NCI-H510A treated with DMSO at 0.1 percent for 48 hours (cell line): ENCODE measurements at places on chromosomes 1 and 21.

DNA sequence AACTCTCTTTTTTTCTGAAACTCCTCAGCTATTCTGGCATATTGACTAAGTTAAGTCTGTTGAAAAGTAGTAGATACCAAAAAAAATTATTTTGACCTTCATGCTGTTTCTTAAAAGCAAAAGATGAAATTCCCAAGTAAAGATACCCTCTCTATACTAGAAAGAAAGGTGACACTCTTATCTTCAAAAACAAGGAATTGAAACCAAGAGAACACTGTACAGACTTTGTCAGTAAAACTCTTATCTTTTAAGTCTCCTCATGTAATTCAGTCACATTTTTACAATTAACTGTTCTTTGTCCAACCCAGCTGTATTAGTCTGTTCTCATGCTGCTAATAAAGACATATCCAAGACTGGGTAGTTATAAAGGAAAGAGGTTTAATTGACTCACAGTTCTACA lies 496.2 kb downstream of the LTN1 start:
- DNase-seq: no peak

DNA sequence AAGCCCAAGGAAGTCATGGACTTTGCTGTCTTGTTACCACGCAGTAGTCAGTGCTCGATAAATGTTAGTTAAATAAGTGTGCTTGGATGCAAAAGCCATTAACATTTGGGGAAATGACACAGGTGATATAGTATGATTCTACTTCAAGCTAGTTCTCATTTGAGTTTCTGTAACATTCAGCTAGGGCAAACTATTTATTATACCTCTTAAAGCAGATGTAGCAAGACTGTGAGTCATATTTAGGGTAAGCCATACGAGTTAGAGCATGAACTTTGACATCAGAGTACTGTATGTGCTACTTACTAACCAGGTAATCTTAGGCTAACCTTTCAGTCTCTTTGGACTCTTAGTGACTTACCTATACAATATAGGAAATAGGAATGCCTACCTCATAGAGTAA lies 21.0 kb downstream of the CLCA4 start:
- DNase-seq: no peak

DNA sequence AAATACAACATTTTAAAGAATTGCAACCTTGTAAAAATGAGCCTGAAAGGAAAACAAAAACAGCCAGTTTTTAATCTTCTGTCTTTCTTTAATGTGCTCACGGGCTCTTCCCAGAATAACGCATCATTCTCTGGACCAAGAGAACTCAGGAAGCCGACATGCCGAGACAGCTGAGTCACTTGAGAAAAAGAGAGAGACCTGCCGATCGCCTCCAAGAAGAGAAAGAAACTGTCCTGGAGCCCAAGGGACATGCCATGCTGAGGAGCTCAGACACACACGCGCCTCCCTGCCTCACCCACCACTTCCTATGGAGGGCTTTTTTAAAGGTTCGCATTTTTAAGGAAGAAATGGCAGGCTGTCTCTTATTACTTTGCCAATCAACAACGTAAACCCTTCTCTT lies 176.4 kb downstream of the ZNF281 start:
- no peak for DNase-seq

DNA sequence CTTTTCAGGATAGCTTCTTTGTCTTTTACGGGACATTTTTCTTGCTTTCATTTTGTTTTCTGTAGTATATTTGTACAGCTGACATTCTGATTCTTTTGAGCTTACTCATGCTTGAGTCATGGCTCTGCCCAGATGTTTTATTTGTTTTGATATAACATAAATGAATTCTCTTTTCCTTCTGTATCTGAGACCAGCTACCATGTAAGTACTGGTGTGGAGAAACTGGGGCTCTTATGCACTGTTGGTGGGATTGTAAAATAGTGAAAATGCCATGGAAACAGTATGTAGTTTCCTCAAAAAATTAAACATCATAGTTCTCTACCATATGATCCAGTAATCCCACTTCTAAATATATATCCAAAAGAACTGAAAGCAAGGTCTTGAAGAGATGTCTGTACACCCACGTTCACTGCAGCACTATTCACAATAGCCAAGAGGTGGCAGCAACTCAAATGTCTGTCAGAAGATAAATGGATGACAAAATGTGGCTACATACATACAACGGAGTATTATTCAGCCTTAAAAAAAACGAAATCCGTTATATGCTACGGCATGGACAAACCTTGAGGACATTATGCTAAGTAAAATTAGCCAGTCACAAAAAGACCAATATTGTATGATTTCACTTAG lies 61.4 kb downstream of the EIF2B3 start:
- DNase-seq: no peak

DNA sequence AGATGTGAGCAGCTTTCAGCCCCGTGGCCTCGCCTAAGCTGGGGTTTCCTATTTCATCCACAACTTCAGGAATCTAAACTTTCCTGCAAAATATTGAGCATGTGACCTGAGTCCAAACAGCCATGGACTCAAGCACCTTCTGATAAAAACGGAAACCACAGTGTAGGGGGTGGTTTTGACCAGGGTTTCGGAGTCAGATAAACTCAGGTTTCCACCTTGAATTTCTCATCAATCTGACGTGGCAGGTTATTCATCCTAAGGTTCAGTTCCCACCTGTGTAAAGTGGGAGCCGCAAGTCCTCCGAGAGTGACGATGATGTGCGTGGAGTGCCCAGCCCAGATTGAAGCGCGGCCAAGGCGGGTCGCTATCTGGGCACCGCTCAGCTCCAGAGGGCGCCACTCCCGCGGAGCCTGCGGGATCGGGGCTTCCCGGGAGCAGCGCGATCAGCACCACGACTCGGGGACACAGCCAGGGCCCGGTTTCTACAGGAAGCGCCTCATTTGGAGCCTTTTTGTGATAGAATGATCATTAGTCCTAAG lies 871 bp upstream of the ETS2 start:
- DNase-seq: peak; percentile 47

DNA sequence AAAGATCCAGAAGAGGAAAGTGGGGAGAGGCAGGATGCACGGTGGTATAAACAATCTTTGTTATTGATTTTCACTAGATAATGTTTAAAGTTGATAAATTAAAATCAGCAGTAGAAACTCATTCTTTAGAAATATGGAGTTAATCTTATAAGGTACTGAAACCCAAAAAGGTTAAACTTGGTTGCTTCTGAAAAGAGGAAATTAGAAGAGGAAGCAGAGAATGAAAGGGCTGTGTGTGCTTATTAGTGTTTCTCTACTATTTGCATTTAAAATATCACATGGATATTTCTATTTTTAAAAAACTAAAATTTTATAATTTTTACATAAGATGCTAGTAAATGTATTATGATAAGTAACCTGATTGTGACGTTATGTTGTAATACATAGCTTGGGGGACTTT lies 24.4 kb downstream of the C1orf141 start:
- no peak for DNase-seq

GRCh38 chr1:202282025-202282371 lies 59.7 kb downstream of the UBE2T start:
- no peak for DNase-seq

GRCh38 chr1:112253366-112253765 lies 142.6 kb upstream of the CTTNBP2NL start:
- no peak for DNase-seq

DNA sequence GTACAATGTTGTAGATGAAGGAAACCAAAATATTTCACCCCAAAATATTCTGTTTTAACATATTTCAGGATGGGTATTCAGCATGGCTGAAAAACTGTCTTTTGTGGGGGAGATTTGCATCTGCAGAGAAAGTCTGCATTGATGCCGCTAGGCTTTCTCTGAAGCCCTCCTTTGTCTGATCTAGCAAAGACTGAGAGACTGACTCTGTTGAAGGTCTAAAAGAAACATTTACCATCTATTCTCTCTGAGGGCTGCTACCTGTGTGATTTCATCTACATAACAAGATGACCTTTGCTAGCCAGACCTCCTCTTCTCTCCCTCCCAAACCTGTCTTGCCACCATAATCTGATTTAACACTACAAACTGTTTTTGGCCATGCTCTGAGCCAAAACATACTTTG lies 12.4 kb upstream of the MT1HL1 start:
- no peak for DNase-seq

GRCh38 chr1:41547781-41548560 lies 63.5 kb upstream of the EDN2 start:
- no peak for DNase-seq

- DNase-seq: no peak
These were observed 77.0 kb upstream of the C1orf105 start for GRCh38 chr1:172343240-172344160.

DNA sequence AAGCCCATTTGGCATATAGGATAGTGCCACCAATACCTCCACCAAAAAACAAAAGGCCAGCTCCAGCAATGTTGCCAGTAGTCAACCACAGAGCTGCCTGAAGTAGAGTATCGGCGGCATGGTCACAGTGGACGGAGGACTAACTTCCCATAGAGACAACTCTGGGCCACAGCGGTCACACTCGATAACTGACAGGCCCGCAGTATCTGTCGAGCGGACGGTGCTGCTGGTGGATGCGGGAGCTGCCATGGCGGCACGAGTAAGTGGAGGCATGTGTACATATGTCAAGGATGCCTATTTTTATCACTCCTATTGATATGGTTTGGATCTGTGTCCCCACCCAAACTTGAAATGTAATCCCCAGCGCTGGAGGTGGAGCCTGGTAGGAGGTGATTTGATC lies 4.1 kb downstream of the KRTAP12-1 start:
- DNase-seq: no peak

DNA sequence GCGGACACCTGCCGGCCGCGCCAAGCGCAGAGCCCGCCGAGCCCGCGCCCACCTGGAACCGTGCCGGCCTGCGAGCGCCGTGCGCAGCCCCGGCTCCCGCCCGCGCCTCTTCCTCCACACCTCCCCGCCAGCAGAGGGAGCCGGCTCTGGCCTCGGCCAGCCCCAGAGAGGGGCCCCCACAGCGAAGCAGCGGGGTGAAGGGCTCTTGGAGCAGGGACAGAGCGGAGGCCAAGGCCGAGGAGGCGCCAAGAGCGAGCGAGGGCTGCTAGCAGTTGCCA lies 50.1 kb upstream of the KRTAP19-8 start:
- no peak for DNase-seq

GRCh38 chr1:160789051-160789701 lies 6.8 kb upstream of the LY9 start:
- DNase-seq: no peak

DNA sequence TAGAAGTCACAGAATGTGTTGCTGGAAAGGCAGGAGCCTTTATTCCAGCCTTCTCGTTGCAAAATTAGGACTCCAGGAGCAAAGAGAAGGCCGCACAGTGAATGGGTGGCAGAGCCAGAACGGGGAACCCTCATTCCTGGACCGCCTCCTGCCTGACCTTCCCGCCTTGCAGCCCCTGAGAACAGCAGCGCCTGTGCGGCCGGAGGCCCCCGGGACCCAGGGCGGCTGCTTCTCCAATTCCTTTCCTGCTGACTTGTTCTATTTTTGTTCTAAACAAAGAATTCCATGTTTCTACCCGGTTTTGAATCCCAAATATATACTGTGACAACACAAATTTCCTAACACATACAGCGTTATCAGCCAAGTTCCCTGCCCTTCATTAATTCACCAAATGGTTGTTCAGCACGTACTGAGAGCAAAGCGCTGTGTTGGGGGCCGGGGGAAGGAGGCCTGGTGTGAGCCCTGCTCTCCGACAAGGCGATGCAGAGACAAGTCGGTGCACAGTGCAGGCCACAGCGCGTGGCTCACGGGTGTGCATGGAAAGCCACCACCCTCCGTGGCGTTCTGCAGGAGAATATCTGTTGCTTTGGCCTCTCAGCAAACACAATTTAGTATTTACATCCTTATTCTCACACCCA lies 31.9 kb upstream of the COL6A2 start:
- no peak for DNase-seq

- DNase-seq: no peak
These were observed 66.9 kb downstream of the PRDM16 start for GRCh38 chr1:3135744-3136455.

DNA sequence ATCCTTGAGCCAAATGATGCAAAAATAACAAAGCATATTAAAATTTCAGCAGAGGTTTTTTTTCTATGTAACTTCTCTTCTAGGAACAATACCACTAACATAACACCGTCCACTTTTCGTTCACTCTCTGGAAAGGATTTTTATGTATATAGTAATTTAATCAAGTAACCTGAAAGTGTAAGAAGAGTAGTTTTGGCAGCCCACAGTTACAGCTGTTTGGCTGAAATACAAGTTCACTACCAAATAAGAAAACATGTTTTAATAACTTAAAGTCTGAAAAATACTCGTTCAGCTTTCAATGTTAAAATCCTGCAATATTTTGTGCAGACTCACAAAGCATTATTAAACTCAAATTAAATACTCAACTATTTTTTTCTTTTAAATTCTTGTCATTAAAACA lies 896.8 kb upstream of the ADGRL4 start:
- no peak for DNase-seq

- DNase-seq: peak; percentile 90
These were observed 43.4 kb downstream of the IGSF5 start for GRCh38 chr21:39788383-39788782.

GRCh38 chr1:160085686-160086455 lies 4.5 kb downstream of the KCNJ9 start:
- DNase-seq: peak; percentile 51

- DNase-seq: no peak
These were observed 8.6 kb downstream of the NIPAL3 start for GRCh38 chr1:24424207-24424606.

DNA sequence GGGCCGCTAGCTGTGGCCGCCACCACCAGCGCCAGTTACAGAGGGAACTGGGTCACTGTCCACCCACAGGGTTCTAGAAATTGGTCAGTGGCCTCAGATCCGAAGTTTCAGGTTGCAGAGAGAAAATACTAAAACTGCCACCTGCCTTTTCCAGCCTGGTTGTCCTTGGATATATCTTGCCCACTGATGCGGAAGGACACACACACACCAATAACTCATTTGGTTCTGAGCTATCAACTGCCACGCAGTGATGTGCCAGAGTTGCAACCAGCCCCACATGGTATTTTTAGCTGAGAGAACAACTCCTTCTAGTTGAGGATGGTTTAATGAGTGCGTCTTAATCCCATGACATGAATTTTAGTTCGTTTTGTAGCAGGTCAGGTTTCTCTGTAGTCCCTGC lies 68.1 kb downstream of the SH3BGR start:
- no peak for DNase-seq

GRCh38 chr1:52582116-52582696 lies 20.0 kb upstream of the GPX7 start:
- DNase-seq: no peak

DNA sequence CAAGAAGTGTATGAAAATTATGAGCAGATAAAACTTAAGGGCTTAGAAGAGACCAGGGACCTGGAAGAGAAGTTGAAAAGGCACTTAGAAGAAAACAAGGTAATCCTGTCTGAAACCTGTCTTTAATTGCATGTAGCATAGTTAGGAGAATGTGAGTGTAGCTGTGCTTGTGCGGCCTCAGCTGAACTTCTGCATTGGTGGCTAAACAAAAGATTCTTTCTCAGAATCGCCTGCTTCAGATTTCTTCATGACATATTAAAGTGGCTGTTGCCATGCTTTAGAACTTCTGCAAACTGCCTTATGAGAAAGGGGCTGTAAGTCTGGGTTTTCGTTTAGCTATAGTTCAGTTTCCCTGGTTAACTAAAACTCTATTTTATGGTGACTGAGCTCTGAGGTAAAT lies 94.5 kb downstream of the VPS26C start:
- DNase-seq: no peak
